ENCODE measurements at places on chromosomes 13 and 19. TPM values are rescaled to one million over a fixed set of nuclear protein-coding genes. Genes with fewer than 3 reads are reported as not detected.

Gene SUPT20H
- total RNA-seq: 28.6 TPM

Gene VN1R4
- total RNA-seq: not detected

Gene IFI30
- total RNA-seq: 15.9 TPM

Gene ZNF737
- 3.8 TPM for total RNA-seq

Gene CEACAM3
- not detected for total RNA-seq

Gene CATSPERD
- not detected for total RNA-seq

Gene VAV1
- not detected for total RNA-seq

Gene C19orf38
- 0.22 TPM for total RNA-seq

Gene PNMA8C
- total RNA-seq: not detected

Gene ZNF229
- 11.7 TPM for total RNA-seq

Gene SKA3
- 8.6 TPM for total RNA-seq

Gene ZNF568
- 20.5 TPM for total RNA-seq

Gene APLP1
- total RNA-seq: 20.4 TPM

Gene ZNF606
- total RNA-seq: 17.2 TPM

Gene GAS6
- total RNA-seq: 998 TPM

Gene ADGRE2
- total RNA-seq: not detected

Gene MISP
- total RNA-seq: not detected

Gene C19orf47
- 6.2 TPM for total RNA-seq

Gene CYP2F1
- not detected for total RNA-seq

Gene CLDND2
- not detected for total RNA-seq

Gene SLC1A6
- not detected for total RNA-seq

Gene IFNL4
- total RNA-seq: not detected

Gene TMPRSS9
- not detected for total RNA-seq

Gene CEACAM7
- total RNA-seq: not detected

Gene UQCR11
- 49.3 TPM for total RNA-seq

Gene OR7A5
- total RNA-seq: not detected

Gene IRGC
- not detected for total RNA-seq

Gene UHRF1
- total RNA-seq: 29.4 TPM

Gene AMER2
- total RNA-seq: not detected

Gene PROSER1
- 19.3 TPM for total RNA-seq

Gene KL
- total RNA-seq: 0.25 TPM

Gene RBM42
- 74.7 TPM for total RNA-seq

Gene GDF15
- 33.3 TPM for total RNA-seq

Gene ZNF222
- 6.6 TPM for total RNA-seq

Gene EDNRB
- total RNA-seq: not detected

Gene ZNF473
- 12.5 TPM for total RNA-seq

Data from GM23248 (cell line).